H7 (cell line): ENCODE measurements at places on chromosomes 2 and 18.

DNA sequence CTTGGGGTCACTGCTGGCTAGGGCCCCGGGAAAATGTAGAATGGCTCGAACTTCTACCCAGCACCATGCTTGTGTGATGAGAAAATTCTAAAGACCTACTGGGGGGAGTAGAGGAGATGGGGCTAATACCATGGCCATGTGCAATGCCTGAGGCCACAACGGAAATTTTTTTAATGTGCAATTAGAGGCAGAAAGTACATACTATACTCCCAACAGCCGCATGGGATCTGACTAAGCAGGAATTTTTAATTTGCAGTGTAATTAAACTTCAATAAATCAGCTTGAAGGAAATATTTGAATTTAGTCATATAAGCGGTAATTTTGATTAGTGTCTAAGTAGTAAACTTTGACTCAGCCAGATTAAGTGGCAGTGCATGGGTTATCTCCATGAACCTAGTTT, 53.2 kb upstream of the CNGA3 start:
- DNase-seq = no peak

DNA sequence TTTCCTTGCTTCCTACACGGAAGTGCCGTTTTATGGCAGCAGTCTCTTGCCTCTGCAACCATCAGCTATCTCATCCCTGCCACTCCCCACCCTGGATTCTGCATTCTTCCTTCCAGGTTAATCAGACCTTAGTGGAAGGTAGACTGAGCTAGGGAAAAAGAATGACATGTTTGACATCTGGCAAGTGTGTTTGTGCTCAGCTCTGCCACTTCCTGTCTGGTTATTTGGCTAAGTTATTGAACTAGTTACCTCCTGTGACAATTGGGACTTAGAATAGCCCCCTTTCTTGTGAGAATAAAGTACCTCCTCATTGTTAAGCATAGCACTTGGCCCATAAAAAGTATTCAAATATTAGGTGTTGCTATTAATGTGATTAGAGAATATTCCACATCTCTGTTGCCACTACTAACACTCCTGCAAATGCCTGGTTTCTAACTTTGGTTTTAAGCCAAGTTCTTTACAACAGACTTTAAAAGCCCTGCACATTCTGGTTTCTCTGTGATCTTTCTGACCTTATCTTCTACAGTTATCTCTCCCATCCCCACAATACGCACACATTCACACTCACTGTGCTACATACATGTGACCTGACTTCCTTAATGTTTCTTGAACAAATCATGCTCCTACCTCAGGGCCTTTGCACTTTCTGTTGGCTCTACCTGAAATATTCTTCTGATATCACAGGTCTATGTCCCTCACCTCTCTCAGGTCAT, 10.8 kb upstream of the MAPRE2 start:
- DNase-seq = no peak

GRCh38 chr2:30030361-30030760, 109.0 kb upstream of the ALK start:
- no peak for DNase-seq

DNA sequence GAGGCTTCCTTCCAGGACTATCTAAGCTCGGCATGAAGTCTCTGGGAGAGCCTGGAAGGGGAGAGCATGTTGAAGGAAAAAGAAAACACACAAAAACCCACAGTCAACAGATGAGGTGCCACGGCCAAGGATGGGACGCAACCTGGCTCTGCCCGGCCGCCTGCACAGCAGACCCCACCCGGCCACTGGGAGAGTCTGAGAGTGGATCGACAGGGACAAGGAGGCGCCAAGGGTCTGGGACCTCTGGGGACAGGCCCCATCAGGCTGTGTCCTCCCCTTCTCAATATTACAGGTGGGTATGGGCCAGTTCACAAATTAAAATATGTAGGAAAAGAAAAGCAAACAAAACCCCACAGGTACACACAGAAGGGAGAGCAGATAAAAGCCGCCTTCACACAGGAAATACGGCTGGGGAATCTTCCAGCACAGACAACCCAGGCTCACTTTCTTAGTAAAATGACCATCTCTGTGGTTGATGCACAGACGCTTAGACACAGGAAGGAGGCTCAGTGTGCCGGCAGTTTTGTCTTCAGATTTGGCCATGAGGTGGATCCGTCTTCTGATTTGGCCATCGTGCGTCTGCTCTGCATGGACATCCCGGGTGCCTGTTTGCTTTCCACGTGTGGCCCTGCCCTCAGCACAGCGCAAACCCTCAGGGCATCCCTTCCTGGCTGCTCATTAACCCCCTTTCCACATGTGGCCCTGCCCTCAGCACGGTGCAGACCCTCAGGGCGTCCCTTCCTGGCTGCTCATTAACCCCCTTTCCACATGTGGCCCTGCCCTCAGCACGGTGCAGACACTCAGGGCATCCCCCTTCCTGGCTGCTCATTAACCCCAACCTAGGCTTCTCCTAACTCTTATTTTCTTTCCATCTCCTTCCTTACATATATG, 138.4 kb downstream of the EIPR1 start:
- no peak for DNase-seq

GRCh38 chr18:79708412-79708811, 28.8 kb downstream of the CTDP1 start:
- no peak for DNase-seq

DNA sequence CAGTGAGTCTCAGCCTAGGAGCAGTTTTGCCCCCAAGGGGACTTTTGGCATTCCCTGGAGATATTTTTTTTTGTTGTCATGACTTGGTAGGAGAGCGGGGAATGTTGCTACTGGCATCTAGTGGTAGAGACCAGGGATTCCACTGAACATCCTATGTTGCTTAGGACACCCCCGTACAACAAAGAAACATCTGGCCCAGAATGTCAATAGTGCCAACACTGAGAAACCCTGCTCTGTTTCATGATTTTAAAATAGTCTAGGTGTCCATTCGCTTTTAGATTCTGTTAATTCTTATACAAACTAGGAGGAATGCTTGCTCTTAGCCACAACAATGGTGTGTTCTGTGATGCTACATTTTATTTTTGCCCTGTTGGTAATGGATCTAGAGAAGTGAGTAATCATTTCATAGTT, 225.8 kb upstream of the SIX3 start:
- peak; percentile 23 for DNase-seq

- DNase-seq = no peak
These were observed 108.3 kb upstream of the LRATD1 start for GRCh38 chr2:14524041-14524802.

- DNase-seq = no peak
These were observed 53.8 kb downstream of the MARCHF4 start for GRCh38 chr2:216318521-216318874.
